ENCODE measurements at places on chromosomes 1 and 21.

GRCh38 chr21:45640888-45641479 is 2.5 kb upstream of the PCBP3 start:
- no peak for DNase-seq

DNA sequence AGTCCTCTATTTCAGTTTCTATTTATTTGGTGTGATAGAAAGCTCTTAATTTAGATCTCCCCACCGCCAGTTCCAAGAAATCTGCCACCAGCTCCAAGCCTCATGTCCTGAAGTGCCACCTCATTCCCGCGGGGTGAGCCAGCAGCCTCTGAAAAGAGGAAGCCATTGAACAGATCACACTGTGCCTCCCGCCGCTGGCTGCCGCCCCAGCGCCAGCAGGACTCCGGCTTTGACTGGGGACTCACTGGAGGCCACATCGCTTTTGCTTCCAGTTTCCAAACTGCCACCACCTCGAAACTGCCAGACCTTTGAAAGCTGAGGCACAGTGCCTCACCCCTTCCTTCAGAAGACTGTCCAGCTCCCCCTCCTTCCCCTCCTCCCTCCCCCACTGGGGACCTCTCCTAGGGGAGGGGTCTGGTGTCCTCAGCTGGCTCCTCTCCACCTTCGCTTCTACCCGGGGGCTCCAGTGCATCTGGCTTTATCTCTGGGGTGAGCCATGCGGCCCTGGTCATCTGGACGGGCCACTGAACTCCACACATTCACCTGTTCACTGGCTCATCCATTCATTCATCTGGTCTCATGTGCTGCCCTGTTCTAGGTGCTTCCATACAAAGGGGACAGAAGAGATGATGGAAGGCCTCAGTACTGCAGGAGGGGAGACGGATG is 58.9 kb downstream of the VPS26C start:
- no peak for DNase-seq

DNA sequence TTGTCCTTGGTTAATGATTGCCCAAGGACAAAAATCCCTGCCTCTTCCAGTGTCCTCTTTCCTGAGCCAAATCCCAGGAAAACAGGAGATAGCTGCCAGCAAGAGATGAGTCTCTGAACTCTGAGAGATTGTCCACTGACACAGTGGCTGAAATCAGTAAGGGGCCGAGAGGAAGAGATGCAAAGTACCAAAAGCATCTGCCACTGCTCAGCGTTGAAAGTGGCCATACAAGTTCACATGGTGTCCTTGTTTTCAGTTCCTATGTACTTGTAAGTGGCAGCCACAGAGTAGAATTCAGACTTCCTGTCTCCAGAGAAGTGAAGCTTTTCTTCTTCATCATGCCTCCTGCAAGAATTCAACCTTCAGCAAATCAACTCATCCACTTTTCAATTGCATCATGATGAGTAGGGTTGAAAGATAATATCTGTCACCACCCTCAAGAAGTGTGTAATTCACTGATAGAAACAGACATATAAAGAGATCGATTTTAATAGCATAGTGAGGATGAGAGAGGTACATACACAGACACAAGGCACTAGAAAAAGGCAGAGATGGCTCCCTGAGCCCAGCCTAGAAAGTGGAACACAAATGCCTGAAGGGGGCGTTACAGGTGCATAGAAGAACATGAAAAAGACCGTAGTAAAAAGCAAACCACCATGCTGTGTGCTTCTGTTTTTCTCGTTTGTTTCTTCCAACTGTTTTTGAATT is 185.8 kb downstream of the MRPL39 start:
- DNase-seq, result peak; percentile 41

- DNase-seq, result no peak
These were observed 311.0 kb downstream of the KCTD3 start for GRCh38 chr1:215878128-215878527.
